ENCODE measurements at places on chromosomes 4 and X.

DNA sequence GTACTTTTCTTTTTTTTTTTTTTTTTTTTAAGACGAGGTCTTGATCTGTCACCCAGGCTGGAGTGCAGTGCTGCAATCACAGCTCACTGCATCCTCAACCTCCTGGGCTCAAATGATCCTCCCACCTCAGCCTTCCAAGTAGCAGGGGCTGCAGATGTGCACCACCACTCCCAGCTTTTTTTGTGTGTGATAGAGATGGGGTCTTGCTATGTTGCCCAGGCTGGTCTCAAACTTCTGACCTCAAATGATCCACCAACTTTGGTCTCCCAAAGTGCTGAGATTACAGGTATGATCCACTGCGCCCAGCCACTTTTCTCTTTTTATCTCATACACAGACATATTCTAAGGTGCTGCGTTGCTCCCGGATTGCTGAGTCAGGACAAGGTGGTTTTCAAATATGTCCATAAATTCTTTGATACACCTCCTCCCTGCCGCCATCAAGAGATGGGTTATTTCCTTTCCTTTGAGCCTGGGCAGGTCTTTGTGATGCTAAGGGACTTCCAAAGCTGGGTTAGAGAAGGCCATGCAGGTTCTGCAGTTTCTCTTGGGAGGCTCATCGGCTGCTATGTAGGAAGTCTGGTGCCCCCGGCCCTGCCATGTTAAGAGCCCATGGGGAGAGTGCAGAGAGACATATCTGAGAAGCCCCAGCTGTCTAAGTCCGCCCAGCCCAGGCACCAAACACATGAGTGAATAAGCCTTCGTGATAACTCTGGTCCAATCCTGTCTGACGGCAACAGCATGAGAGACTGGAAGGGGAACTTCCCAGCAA, 8.4 kb upstream of the PLA2G12A start:
- no peak for DNase-seq

DNA sequence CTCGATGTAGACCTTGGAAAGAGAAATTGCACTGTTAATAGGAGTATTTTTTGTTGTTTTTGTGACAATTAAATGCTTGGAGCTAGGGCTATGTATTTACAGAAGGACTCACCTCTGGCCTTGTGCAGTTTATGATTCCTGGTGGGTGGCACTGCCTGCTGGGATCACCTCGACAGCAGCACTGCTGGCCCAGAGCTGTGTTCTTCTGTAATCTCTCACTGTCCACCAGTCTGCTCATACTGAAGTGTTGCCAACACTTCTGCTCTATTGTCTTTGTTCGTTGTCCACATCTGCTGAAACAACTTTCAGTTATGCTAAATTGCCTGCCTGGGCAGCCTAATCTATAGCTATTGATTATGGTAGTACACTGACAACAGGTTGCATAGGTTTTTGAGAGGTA, 194.4 kb upstream of the ANK2 start:
- no peak for DNase-seq

- no peak for DNase-seq
Observed at GRCh38 chr4:57943682-57944081, 833.5 kb upstream of the IGFBP7 start.

DNA sequence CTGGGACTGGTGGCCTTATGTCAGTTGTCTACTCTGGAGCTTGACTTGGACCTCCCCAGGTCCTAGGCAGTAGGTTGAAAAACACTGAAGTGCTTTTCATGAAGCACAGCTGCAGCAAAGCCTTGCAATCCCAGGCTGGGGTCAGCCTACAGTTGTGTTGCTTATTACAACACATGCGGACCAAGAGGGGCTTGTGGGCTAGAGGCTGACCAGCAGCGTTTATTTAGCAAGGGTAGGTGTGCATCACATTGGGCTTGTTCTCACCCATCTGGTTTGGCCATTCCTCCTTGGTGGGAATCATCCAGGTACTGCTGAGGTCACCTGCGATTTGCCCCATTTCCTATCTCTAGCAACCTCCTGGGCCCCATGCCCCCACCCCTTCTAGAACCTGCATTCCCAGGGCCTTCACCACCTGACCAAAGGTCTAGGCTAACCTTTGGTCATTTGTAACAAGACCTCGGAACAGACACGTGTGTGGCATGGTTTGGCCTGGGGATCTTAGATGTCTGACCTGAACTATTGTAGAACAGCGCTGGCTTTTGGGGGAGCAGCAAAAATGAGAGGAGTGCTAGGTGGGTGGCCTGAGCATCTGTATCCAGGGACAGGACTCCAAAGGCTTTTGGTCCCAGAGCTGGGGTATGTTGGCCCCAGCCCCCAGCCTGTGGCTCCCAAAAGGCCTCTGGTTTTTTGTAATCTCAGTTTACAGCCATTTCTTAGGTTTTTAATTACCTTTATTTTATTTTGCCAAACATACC, 3.0 kb downstream of the RPL10 start:
- no peak for DNase-seq

DNA sequence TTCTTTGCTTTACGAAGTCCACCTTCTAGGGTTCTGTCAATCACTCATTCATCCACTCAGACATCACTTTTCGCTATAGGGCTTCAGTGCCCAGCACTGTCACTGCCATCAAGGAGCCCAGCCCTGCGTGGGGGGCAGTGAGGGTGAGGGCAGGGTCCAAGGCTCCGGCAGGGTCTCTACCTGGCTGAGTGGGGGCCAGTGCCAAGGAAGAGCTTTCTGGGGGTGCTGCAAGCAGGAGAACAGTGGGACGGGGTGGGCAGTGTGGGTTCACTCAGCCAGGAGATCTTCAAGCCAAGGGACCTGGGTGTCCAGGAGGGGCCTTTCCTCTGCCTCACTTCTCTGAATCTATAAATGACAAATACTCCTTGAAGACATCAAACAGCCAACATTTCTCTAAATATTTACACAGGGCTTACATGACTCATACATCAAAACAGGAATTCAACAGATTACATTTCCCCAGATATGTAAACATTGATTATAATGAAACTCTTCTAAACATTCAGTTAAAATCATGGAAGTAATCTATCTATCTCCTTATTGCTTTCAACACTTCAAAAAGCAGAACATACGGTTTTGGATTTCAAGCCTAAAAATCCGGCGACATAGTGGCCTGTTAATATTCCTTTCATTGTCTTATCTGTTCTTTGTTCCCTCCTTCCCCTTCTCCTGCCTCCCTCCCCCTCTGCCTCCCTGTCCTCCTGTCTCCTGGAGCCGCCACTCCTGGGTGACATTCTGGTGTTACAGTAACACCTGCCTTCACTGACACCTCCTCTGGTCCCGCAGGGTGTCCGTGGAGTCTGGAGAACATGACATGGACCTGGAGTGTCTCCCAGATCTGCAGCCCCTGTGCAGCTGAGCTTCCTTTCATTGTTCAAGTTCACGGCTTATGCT, 94.4 kb upstream of the ADRA2C start:
- no peak for DNase-seq
